ENCODE measurements at places on chromosomes 4 and X. TPM values are rescaled to one million over a fixed set of nuclear protein-coding genes. Genes with fewer than 3 reads are reported as not detected.

DNA sequence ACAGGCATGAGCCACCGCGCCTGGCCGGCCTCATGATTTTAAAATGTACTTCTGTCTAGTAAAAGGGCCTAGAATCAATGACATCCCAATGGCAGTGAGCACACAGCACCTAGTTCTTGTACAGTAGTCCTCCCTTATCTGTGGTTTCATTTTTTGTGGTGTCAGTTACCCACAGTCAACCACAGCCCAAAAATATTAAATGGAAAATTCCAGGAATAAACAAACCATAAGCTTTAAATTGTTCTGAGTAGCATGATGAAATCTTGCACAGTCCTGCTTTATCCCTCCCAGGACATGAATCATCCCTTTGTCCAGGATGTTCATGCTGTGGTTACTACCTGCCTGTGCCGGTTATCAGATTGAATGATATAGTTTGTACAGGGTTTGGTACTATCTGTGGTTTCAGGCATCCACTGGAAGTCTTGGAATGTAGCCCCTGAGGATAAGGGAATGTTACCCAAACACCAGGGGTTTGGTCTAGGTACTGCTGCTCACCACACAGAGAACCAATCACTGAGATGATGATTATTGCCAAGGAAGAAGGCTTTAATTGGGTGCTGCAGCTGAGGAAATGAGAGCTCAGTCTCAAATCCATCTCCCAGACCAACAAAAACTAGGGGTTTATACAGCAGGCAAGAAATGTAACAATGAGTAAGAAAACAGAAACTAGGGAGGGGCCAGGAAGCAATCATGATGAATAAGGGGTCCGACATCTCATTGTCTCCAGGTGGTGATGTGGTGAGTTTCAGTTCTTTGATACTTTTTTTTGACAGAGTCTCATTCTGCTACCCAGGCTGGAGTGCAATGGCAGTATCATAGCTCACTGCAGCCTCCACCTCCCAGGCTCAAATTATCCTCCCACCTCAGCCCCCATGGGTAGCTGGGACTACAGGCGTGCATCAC, 16.2 kb upstream of the FHL1 start:
- no peak for DNase-seq

DNA sequence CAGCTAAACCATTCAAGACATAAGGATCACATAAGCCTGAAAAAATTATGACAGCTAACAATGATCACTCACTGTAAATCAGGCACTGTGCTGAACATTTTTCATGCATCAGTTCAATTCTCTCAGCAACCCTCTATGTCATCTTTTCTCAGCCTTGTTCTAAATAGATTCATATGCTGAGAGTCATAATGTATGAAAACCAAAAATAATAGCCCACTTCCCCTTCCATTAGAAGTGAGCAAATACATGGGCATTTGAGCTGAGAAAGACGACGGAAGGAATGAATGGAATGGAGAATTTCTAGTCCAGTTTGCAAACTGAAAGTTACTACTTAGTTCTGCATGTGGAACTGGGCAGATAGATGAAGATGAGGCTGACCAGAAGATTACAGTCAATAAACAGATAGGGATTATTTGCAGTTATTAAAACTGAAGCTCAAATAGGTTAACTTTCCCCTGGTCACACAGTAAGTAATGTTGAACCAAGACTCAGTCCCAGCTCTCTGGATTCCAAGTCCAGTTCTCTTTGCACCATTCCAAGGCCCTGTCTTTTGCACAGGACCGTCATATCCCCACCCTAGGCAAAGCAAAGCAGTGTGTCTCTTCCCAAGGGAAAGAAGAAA, 1.6 kb upstream of the SH3RF1 start:
- peak; percentile 30 for DNase-seq

- DNase-seq: no peak
These were observed 21.5 kb downstream of the NAT8L start for GRCh38 chr4:2080429-2081300.

The LRAT gene
- total RNA-seq: 0.10 TPM

The PNCK gene
- 0.92 TPM for total RNA-seq
